ENCODE measurements at places on chromosomes 2 and 18.

GRCh38 chr2:169510496-169510895, 994 bp downstream of the KLHL41 start:
- no peak for DNase-seq

DNA sequence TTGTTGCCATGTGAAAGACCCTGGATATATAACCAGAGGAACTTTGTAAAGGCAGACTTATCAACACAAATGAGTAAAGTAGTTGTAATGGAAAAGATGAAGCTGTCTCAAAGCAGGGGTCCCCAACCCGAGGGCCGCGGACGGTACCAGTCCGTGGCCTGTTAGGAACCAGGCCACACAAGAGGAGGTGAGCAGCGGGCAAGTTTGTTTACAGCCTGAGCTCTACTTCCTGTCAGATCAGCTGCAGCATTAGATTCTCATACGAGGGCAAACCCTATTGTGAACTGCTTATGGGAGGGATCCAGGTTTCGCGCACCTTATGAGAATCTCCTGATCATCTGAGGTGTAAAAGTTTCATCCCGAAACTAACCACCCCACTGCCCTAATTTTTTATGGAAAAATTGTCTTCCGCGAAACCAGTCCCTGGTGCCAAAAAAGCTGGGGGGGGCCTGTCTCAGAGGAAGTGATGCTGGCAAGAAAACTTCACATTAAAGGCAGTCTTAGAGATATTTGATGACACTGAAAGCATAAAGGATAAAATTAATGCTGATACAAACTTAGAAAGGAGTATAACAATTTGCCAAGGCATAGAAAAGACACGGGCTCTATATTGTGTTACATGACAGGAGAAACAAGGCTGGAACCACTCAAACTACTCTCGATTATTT, 57.5 kb upstream of the MSTN start:
- no peak for DNase-seq

DNA sequence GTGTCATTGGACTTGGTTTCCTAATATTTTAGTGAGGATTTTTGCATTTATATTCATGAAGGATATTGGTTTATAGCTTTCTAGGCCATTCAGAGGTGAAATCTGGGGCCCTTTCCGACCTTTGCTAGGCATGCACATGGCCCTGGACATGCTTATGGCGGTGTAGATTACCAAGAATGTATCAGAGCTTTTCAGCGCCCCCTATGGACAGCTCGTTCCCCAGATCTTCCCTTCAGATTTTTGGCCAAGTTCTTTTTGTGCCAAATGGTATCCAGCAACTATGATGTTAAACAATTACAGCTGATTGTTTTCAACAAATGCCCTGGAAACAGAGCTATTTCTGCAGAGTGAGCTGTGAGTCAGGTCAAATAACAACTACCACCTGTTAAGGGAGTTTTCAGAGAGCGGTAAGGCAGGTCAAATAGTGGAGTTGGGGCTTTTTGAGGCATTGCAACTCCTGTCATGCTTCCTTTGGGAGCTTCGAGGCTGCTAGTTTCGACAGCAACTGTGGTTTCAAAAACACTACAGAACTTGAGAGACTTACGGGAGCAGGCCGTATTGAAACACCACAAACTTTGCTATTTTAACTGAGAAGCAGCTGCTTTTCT, 188.3 kb downstream of the ZNF516 start:
- no peak for DNase-seq

DNA sequence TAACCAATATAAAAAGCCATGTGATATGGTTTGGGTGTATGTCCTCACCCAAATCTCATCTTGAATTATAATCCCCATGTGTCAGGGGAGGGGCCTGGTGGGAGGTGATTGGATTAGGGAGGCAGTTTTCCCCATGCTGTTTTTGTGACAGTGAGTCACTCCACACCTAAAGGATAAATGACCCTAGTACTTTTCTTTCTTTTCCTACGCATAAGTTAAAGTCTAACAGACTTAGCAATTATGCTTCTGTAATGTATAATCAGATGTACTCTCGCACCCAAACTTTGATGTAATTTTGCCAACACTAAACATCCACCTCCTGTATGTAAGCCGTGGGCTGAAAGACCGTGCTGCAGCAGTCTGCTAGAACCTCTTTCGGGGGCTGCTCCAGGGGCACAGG, 97.2 kb upstream of the DSEL start:
- DNase-seq = no peak

DNA sequence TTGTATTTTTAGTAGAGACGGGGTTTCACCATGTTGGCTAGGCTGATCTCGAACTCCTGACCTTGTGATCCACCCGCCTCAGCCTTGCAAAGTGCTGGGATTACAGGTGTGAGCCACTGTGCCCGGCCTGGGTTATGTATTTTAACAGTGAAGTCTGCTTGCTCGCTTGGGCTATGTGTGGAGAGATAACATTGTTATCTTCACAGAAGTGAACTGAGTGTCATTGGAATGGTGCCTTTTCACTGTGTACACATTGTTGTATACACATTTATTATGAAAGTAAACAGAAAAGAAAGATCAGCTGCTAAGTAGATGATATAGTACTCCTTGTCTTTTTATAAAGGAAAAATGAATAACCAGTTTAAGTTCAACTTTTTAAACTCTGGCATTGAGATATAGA, 30.4 kb downstream of the RNF138 start:
- DNase-seq = no peak

DNA sequence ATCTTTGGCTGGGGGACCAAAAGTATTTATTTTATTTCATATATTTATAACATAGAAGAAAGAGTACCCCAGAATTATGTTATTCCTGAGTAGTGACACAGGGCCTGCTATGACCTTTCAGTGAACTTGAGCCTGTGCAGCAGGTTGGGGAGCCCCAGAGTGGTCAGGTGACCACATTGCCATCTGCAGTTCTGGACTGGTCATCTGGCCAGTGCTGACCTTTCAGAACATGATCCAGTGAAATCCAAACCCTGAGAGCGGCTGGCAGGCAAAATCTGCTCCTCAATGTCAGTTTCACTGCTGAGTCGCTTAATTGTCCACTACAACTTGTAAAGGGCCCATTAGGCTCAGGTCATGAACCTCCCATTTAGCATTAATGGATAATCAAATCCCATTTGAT, 336.7 kb upstream of the KCNH7 start:
- DNase-seq = no peak

GRCh38 chr18:54883816-54884604, 55.7 kb downstream of the RAB27B start:
- no peak for DNase-seq
